Renal pelvis (tissue), 12 donors: ENCODE measurements at places on chromosomes 7 and 10. TPM values are rescaled to one million over a fixed set of nuclear protein-coding genes. Genes with fewer than 3 reads are reported as not detected.

DNA sequence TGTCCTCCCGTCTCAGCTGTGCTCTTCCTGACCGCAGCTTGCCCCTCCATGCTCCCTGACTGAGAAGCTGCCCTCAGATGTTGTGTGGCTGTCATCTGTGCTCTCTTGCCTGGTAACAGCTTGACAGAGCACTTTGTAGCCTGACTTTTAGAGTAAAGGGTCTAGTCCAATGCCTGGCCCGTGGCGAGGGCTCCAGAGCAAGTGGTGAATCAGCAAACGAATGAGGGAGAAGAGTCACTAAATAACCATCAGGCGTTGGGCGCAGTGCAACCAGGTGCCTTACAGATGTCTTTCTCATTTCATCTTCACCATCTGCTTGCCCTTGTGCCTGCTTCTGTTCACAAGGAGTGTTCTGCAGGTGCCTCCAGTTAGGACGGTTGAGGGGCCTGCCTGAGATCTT, 45.6 kb downstream of the MKI67 start:
- DNase-seq: no peak

The GBX1 gene
- 0.34 TPM for polyA plus RNA-seq

GRCh38 chr7:135078051-135078450, 69.8 kb upstream of the TMEM140 start:
- no peak for DNase-seq

- no peak for DNase-seq
Measured at GRCh38 chr10:34872820-34873219, 57.7 kb upstream of the PARD3 start.

- no peak for DNase-seq
Measured at GRCh38 chr7:52179934-52180333, 855.5 kb upstream of the POM121L12 start.

DNA sequence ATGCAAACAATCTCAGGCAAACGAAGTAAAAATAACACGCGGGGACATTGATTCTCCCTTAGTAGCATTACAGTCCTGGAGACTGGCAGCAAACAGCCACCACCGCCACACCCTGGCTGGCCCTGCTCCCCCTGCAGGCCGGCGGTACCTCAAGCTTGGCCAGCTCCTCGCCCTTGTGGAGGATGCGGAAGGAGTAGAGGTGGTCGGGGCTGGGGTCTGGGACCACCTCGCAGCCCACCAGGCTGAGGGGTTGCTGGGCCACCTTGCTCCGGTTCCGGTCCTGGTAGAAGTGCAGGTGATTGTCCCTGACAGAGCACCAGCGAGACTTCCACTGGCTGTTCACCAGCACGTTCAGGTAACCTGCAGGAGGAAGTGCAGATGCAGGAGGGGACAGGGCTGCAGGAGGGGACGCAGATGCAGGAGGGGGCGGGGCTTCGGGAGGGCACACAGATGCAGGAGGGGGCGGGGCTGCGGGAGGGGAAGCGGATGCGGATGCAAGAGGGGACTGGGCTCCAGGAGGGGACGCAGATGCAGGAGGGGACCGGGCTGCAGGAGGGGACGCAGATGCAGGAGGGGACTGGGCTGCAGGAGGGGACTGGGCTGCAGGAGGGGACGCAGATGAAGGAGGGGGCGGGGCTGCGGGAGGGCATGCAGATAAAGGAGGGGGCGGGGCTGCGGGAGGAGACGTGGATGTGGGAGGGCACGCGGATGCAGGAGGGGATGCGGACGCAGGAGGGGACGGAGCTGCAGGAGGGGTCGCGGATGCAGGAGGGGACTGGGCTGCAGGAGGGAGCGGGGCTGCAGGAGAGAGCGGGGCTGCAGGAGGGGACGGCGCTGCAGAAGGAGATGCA, 65.7 kb downstream of the VWA2 start:
- DNase-seq: peak; percentile 58
